Natural killer cell treated with Interleukin-12 subunit alpha and Interleukin-12 subunit beta and Interleukin-15 and Interleukin-18, amount 100 ng/mL, for 72 hours (primary cell): ENCODE measurements at places on chromosomes 12 and 14. TPM values are rescaled to one million over a fixed set of nuclear protein-coding genes. Genes with fewer than 3 reads are reported as not detected.

The PDE6H gene
- total RNA-seq: not detected

The CISTR gene
- total RNA-seq: not detected

The PTGER2 gene
- total RNA-seq: 94.5 TPM

The MIPOL1 gene
- total RNA-seq: not detected

DNA sequence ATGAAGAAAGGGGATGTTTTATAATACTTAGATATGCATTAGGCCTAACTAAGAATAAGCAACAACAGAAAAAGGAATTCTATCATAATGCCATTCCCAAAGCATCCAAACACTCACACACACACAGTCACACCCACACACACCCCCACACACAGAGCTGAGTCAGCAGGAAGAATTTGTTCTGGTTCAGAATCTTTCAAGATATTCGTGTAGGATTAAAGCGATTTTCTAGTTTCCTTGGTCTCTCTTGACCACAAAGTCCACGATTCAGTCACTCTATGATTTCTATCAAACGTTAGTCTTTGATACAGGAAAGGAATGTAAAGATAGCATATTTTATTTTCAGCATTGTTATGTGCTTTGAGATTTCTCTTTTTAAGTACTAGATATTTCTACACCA, 382.6 kb upstream of the DCN start:
- no peak for DNase-seq
- peaks cover 11% of the 10 kb centered on the region for H3K4me1 ChIP-seq
- H3K27me3 ChIP-seq: no peaks in the 10 kb centered on the region

DNA sequence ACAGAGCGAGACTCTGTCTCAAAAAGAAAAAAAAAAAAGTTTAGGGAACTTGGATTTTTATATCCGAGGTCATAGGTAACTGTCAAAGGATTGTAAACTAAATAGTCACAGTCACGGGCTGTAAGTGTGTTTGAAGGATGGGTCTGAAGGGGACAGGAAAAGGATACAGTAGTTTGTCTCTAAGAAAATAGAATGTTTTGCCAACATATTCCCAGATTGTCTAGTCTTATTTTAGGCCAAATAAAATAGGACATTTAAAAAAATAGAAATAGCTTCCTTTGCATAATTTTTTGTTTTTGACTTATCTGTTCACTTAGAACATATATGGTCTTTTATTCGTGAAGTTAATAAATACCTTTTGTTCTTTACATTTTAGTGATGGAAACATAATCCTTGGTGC, 24.2 kb upstream of the REP15 start:
- H3K4me3 ChIP-seq: no peak overlapping the region
- H3K4me1 ChIP-seq: no peaks in the 10 kb centered on the region
- no peak for DNase-seq
- no peak overlapping the region for H3K27ac ChIP-seq

- H3K27me3 ChIP-seq: peaks cover 19% of the 10 kb centered on the region
- H3K4me3 ChIP-seq: no peak overlapping the region
- H3K4me1 ChIP-seq: no peaks in the 10 kb centered on the region
- no peak overlapping the region for H3K27ac ChIP-seq
- no peaks in the 10 kb centered on the region for H3K36me3 ChIP-seq
Observed at GRCh38 chr14:64838656-64839055, 41.1 kb downstream of the SPTB start.

DNA sequence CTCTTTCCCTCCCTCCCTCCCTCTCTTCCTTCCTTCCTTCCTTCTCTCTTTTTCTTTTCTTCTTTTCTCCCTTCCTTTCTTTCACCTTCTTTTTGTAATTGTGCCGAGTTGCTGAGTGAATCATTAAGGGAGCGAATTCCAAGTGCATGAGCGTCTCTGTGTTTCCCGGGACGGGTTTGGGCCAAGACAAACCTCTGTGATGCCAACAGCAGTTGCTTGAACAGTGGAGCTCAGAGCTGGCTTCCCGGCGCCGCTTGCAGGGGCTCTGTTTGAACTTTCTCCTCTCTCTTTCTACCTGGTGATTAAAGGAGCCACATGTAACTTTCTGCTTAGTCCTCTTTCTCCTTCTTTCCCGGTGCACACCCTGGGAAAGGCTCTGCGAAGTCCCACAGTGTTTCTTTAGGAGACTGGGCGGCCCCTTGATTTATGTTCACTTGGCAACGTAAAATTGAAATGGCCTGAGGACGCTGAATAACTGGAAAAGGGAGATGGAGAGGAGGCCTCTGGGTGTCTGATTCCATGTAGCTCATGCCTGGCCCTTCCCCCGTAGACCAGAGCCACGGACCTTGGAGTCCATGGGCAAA, 33.7 kb upstream of the MAP1LC3B2 start:
- H3K4me1 ChIP-seq: no peaks in the 10 kb centered on the region
- H3K27ac ChIP-seq: no peak overlapping the region
- no peaks in the 10 kb centered on the region for H3K36me3 ChIP-seq
- H3K4me3 ChIP-seq: no peak overlapping the region
- DNase-seq: no peak
- peaks cover 33% of the 10 kb centered on the region for H3K27me3 ChIP-seq

DNA sequence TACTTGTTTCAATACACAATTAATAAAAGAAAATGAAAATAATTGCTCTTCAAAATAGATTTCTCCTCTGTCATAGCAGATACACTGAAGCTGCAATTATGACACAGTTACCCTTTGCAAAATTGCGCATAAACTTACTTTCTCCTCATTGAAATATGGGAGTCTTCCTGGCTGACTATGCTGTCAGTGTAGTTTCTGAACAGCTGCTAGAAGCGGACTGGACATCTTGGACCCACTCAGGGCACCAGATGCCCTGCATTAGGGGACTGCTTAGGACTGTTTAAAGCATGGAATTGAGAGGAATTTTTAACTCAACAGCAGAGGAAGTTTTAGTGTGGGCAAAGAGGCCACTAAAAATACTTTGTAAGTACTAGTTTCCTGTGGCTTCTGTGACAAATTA, 454.9 kb downstream of the ATP23 start:
- no peak overlapping the region for H3K27ac ChIP-seq
- no peaks in the 10 kb centered on the region for H3K36me3 ChIP-seq
- H3K27me3 ChIP-seq: no peaks in the 10 kb centered on the region
- no peak overlapping the region for H3K4me3 ChIP-seq
- DNase-seq: no peak
